ENCODE measurements at places on chromosomes 5 and 9.
A peak's percentile ranks its signal among the peaks of the same experiment; 100 is the strongest.

DNA sequence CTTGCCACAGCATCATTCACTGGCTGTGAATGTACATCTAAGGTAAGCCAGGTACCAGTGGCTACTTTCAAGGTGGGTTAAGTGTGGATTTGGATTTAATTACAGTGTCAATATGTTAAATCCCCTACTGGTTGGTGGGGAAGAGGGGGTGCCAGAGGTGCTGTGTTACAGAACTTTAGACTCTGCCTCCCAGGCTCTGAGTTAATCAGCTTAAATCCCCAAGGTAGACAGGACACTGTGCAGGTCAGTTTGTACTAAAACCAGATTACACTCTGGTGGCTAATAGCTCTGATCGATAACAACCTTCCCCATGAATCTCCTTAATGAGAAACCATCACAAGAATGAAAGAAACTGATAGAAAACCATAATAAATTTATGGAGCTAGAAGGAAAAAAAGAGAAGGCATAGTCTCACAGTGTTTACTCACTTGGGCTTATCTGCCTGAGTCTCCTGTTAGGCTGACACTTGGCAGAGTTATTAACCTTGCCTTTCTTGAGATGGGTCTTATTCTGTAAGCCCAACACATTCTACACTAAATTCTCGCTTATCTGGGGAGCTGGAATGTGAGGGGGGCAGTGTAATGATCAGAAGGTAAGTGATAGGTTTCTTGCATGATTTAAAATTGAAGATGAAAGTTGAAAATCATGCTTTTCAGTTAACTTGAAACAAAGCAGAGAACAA, 106.8 kb downstream of the LMNB1 start:
- no peak for DNase-seq

- DNase-seq, result no peak
These were observed 26.8 kb upstream of the NAA35 start for GRCh38 chr9:85914108-85914507.

- no peak for DNase-seq
These were observed 101.7 kb downstream of the ADRB2 start for GRCh38 chr5:148928141-148928540.

GRCh38 chr9:71620331-71620730, 148.0 kb downstream of the CEMIP2 start:
- DNase-seq, result no peak

DNA sequence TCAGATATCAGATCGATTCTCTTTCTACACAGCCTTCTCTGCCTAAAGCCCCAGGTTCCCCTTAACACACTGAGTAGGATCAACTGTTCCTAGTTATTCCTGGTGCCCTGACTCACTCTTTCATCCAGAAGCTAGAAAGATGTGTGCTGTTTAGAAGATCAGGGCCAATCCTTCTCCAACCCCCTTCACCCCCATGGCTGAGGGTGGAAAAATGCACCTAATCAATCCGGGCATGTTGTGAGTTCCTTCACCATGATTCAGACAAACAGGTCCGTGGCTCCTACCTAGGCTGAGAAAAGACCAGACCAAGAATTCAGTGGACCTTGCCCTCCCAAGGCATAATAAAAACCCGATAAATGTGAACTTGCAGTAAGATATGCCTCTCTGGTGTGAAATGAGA, 85.4 kb upstream of the EQTN start:
- DNase-seq, result no peak

DNA sequence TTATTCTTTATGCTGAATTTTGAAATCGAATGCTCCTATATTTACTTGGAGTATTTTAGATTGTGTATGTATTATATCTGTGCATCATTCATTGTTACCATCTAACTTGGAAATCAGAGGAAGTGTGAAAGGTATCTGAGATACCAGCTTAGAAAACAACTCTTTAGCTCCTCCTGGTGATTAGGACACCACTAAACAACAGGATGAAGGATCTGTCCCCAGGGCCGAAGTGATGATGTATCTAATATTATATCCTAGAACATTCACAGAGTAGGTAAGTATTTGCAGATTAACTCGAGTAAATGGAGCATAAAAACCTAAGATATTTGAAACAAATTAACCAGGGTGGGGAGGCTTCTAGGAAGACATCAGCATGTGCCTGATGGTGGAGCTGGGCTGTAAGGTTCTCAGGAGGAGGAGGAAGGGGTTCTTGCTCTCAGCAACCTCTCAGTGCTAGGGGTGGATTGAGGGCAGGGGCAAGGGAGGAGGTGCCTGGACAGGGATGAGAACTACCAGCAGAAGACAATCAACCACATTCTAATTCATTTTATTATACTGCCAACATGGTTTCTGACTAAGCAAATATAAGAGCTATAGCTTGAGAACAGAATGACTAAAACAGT, 2.6 kb upstream of the NFIL3 start:
- no peak for DNase-seq

GRCh38 chr5:175590471-175590881, 67.4 kb upstream of the HRH2 start:
- DNase-seq, result peak; percentile 12

DNA sequence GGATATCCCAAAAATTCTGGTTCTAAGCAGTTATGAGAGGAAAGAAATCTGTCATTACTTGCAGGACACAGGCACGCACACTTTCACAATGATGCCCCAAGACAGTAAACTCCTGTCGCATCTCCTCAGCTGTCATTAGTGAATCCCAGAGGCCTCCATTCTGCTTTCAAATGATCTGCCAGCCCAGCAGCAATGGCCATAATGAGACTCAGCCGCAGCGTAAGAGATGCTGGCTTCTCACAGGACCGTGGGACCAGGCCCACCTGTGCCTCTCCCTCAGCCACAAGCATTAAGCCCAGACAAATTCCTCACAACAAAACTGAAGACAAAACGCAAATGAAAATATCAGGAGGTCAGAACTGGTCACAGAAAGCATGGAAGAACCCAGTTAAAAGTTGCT, 98.0 kb upstream of the VLDLR start:
- DNase-seq, result no peak

DNA sequence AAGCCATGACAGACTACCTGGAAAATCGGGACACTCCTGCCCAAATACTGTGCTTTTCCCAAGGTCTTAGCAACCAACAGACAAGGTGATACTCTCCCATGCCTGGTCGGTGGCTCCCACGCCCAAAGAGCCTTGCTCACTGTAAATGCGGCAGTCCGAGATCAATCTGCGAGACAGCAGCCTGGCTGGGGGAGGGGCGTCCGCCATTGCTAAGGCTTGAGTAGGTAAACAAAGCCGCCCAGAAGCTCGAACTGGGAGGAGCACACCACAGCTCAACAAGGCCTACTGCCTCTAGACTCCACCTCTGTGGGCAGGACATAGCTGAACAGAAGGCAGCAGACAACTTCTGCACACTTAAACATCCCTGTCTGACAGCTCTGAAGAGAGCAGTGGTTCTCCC, 272.1 kb upstream of the CCNG1 start:
- no peak for DNase-seq

DNA sequence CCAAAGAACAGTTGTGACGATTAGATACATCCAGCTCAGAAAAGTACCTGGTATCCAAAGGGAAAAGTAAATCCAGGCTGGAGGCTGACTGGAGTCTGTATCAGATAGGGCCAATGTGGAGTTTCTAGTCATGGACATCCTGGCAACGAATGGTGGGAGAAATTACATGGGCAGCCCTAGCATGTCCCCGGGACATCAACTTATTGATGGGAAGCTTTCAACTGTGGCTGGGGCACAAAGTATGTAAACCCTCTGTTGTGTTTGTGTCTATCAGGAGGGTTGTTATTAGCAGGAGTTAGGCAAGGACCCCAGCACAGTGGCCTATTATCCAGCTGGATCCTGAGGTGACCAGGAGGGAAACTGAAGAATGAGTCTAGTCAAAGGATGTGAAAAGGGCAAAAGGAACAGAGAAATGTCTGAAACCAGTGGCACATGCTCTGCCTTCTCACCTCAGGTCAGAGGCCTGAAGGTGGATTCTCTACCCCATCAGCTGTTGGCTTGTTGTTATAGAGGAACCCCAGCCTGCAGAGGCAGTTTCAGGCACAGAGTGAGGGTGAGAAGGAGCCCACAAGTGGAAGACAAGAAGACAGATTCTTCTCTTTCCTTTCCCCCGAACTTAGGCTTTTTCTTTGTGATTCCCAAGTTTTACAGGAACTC, 19.9 kb downstream of the IFNW1 start:
- no peak for DNase-seq

DNA sequence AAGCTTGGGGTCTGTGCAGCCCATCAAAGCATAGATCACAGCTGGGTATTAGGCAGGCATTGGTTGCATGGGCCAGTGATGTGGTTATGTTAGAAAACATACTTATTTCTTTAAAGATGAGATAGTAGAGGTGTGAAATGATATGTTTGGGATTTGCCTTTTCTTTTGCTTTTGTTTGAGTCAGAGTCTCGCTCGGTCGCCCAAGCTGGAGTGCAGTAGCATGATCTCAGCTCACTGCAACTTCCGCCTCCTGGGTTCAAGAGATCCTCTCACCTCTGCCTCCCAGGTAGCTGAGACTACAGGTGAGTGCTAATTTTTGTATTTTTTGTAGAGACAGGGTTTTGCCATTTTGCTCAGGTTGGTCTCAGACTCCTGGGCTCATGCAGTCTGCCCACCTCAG, 84.8 kb downstream of the PDE6A start:
- DNase-seq, result no peak

- DNase-seq, result no peak
These were observed 53.6 kb downstream of the FBXO4 start for GRCh38 chr5:41978676-41979075.

GRCh38 chr9:72151104-72151503, 1.9 kb downstream of the GDA start:
- DNase-seq, result no peak

GRCh38 chr5:134944630-134945029, 23.1 kb upstream of the CATSPER3 start:
- DNase-seq, result peak; percentile 41

DNA sequence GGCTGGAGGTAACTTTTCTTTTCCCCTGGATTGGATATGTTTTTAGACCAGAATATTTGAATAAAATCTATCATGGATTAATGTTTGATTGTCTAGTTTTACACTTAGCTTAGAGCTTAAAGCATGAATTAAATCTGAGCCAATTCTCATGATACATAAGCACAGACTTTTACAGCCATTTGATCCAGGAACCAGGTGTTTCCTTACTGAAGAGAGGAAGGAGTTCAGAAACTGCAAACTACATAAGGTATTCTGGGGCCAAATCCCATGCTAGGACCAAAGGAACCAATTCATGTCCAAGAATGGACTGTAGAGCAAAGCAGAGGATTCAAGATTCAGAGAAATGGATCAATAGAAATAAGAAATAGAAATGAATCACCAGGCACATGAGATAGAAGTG, 360.4 kb upstream of the ZNF608 start:
- DNase-seq, result no peak

GRCh38 chr5:41876678-41877077, 6.5 kb upstream of the OXCT1 start:
- DNase-seq, result no peak

DNA sequence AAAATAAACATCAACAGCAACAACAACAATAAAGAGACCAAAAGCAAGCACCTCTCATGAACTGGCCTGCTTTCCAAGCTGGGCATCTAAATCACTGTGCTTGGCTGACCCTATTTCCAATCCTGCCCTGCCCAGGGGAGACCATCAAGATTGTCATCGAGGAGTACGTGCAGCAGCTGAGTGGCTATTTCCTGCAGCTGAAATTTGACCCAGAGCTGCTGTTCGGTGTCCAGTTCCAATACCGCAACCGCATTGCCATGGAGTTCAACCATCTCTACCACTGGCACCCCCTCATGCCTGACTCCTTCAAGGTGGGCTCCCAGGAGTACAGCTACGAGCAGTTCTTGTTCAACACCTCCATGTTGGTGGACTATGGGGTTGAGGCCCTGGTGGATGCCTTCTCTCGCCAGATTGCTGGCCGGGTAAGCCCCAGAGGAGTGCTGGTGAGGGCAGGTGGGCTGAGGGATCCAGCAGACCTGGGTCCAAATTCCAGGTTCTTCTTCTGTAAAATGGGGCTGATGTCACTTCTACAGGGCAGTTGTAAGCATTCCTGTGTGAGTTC, 15.6 kb downstream of the PTGS1 start:
- no peak for DNase-seq

- no peak for DNase-seq
These were observed 30.9 kb upstream of the SHOC1 start for GRCh38 chr9:111825468-111826145.

DNA sequence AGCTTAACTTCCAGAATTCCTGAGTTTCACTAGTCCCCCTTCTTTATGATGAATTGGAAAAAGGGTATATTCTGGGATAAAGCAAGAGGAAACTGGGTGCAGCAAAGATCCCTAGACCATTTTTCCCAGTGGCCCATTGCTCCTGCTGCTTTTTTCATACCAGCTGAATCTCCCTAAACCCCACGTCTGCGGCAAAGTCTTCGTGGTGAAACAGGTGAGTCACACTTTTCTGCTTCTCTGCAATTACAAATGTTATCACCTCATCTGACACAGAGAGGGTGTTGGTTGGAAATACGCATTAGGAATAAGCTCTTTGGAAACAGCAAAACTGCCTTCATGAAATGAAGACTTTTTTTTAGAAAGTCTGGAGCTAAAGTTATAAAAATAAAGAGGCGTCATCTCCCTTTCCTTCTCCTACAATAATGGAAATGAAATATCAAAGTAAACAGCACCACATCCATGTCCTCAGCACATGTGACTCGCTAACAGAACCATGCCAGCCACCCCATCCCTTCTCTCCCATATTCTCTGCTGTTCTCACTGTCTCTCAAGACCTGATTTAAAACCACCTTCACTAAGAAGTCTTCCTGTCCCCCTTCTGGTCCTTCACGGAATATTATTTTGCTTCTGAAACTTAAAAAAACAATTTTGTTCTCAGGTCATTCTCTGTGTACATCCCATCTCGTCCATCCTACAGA, 39.5 kb upstream of the GLRX start:
- DNase-seq, result peak; percentile 34

GRCh38 chr9:36845844-36846243, 188.2 kb downstream of the PAX5 start:
- DNase-seq, result no peak

- no peak for DNase-seq
These were observed 42.2 kb downstream of the FGD3 start for GRCh38 chr9:92989561-92989960.

DNA sequence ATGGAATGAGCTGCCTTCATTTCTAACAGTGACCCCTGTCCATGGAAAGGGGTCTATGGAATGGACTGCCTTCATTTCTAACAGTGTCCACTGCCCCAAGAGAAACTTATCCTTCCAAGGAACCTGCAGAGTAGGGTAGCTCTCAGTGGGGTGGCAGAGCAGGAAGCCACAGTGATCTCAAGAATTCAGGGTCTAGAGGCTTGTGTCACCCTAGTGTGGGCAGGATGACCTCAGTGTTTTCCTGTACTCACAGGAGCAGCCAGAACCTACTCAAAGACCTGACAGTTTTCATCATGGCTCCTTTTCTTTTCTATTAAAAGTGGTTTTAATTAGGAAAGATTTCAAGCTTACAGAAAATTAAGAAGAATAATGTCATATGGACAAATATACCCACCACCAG, 27.5 kb downstream of the SEC61B start:
- no peak for DNase-seq

DNA sequence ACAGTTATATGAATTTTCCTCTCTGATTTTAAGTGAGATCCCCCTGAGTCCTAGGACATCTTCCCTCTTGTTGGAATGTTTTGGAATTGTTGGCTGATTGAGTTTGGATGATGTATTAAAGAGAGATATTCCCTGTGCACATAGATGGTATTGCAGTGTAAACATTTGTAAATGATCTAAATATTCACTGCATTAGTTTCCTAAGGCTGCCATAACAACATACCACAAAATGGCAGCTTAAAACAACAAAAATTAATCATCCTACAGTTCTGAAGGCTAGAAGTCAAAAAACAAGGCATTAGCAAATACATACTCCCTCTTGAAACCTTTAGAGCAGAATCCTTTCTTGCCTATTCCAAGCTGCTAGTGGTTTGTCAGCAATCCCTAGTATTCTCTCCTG, 38.0 kb upstream of the MROH2B start:
- DNase-seq, result no peak

GRCh38 chr9:77472646-77473045, 175.5 kb downstream of the GNA14 start:
- no peak for DNase-seq
